ENCODE measurements at places on chromosomes 6 and 20. TPM values are rescaled to one million over a fixed set of nuclear protein-coding genes. Genes with fewer than 3 reads are reported as not detected.

The VSX1 gene
- total RNA-seq: not detected

The ID4 gene
- not detected for total RNA-seq

GRCh38 chr6:53799340-53799739 is 4.5 kb downstream of the LRRC1 start:
- no peak for DNase-seq

DNA sequence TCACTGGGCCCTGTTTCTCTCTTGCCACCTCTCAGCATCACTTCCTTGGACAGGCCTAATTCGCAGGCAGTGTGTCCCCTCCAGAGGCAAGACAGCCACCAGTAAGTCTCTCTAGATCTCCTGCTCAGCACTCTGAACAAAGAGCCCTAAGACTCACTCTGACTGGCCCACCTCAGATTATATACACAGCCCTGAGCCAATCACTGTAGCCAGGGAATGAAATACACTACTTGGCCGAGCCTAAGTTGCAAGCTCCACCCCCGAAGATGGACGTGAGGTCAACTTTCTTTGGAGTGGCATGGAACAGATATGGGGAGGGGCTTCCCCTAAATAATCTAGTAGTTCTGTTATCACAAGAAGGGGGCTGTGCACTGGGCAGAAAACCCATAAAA is 4.1 kb downstream of the BPI start:
- DNase-seq: no peak

- DNase-seq: peak; percentile 43
These were observed 12.8 kb downstream of the RNF114 start for GRCh38 chr20:49948809-49949507.

The MEP1A gene
- not detected for total RNA-seq

The PTK6 gene
- total RNA-seq: 5.2 TPM

DNA sequence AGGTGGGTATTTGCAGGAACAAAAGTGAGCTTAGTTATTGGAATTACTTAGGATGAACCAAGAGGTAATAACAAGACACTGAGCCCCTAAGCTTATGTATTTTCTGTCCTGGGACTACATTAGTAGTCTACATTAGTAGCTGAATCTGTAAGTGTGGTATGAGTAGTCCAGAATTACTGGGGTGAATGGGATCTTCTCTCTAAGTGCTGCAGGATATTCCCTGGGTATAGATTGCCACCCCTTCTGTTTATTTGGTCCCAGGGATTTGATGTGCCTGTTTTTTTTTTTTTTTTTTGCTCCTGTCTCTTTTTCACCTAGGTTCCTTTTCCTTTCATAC is 5.9 kb downstream of the CD2AP start:
- DNase-seq: no peak

DNA sequence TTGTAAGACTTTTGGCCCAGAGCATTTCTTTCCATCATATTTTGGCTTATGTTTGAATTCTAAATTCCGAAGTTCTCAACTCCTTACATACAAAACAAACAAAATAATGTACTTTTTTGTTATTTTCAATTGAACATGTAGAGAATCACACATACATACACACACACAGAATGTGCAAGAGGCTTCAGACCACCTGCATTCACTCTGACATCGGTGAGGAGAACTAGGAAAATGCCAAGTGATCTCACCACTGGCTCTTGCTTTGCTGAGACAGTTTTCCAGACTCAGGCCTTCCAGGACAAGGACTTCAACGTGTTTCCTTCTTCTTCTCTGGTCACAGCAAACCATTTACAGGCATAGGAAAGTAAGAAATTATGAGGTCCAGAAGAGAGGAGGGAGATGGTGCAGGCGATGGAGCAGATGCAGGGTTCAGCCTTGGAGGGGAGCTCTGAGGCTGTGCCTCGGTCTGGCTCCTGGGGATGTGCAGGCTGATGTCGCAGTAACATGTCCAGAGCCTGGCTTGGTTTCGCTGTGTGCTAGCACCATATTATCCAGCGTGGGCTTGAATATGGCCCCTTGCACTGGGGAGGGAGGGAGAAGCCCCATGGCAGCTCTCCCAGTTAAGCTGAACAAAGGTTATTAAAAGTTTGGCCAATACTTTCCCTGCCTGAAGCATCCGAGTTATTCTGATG is 93.4 kb downstream of the DACT2 start:
- no peak for DNase-seq

- peak; percentile 59 for DNase-seq
These were observed 87.9 kb upstream of the PRND start for GRCh38 chr20:4633780-4634179.

GRCh38 chr6:3796719-3797041 is 45.2 kb upstream of the PXDC1 start:
- no peak for DNase-seq

DNA sequence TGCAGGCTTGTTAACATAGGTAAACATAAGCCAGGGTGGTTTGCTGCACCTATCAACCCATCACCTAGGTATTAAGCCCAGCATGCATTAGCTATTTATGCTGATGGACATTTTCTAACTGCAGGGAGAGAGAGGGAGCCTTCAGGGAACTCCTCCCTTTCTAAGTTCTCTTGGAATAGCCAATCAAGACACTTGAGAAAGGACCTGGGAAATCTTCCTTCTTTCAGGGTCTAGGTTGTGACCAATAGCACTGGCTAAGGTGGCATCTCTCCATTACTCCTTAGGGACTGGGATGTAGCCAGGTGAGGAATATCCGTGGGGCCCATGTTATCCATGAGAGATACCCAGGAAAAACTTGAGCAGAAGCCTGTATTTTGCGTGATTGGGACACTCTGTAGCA is 849.6 kb upstream of the MAP3K7 start:
- no peak for DNase-seq

All from myocyte (in vitro differentiated cells).